ENCODE measurements at places on chromosomes 6 and 20.

DNA sequence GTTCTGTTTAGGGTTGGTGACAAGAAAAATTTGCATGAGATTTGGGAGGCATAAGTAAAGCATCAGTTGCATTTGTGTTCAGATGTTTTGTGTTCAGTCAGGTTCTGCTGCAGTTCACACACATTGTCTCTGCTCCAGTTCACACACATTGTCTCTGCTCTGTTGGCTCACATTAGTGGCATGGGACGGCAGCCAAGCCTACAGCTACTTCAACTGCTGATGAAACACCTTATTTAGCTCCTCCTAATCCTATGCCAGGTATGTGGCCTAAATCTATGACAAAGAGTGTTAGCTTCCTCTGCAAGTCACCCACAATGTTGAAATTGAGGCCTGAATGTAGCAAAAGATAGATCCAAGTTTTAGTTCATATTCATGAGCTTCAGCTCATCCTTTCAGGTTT lies 278.1 kb upstream of the SYNCRIP start:
- no peak for DNase-seq

- no peak for DNase-seq
Observed at GRCh38 chr6:136070815-136071214, 179.3 kb downstream of the MTFR2 start.

DNA sequence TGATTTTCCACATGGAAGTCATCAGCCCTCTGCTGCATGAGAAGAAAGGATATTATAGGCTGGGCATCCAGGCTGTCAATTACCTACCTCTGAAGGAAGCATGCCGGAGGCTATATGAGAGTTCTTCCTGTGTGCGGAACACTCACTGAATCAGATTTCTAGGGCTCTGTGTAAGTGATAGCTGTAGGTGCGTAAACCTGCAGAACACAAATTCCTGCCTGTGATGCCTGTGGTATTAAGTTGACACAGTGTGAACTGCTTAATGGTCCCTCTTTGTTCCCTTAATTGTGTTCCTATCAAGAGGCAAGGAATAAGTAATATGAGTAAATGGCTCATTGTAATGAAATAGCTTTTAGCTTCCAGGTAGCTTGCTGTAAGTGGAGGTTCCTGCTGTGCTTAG lies 103.3 kb downstream of the ANKS1A start:
- no peak for DNase-seq

- DNase-seq = no peak
Observed at GRCh38 chr6:16705081-16705993, 55.9 kb downstream of the ATXN1 start.

- DNase-seq = no peak
Observed at GRCh38 chr6:42777126-42777822, 4.6 kb upstream of the BICRAL start.

- DNase-seq = no peak
Observed at GRCh38 chr6:131277591-131277990, 142.3 kb downstream of the AKAP7 start.

GRCh38 chr6:125853168-125853567 lies 62.4 kb downstream of the NCOA7 start:
- no peak for DNase-seq

- DNase-seq = no peak
Observed at GRCh38 chr20:23111307-23111943, 25.3 kb upstream of the CD93 start.

GRCh38 chr6:102742028-102742427 lies 1348.5 kb downstream of the GRIK2 start:
- peak; percentile 95 for DNase-seq

DNA sequence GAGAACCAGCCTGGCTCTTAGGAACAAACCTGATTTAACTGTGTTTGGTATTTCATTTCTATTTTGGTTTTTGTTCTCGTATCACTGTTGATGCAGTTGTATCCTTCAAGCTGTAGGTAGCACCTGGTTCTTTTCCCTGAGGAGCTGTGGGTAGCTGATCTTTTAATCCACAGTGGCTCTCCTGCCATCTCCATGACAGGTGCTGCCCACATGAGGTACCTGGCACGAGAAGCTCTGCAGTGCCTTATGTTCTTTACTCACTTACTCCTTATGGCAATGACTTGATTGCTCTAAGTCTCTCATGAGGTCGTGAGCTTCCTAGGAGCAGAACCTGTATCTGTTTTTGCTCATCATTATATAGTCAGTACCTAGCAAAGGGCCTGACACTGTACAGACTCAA lies 74.3 kb upstream of the EMILIN3 start:
- DNase-seq = no peak

GRCh38 chr20:23092861-23093495 lies 6.9 kb upstream of the CD93 start:
- DNase-seq = no peak

DNA sequence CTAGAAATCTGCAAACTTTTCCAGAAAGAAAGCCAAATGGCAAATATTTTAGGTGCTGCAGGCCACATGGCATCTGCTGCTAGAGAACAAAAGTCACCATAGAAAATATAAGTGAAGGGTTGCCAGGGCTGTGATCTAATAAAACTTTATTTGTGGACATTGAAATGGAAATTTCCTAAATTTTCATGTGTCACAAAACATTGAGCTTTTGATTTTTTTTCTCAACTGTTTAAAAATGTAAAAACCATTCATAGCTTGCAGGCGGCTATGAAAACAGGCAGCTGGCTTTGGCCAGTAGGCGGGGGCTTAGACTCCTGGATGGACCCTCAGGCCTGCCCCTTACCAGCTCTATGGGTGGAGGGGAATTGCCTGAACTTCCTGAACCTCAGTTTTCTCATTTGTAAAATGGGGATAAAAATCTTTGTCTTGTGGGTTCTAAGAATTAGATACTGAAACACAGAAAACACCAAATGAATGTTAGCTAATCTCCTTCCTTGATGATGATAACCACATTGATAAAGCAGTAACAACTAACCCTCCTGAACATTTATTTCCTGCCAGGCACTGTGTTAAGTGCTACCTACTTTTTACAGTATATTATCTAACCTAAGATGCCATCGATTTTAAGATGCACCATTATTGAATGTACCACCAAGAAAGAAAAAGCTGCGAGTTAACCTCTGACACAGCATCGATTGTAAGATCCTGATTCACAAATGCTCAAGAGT lies 85.5 kb downstream of the SLC22A23 start:
- DNase-seq = peak; percentile 43

DNA sequence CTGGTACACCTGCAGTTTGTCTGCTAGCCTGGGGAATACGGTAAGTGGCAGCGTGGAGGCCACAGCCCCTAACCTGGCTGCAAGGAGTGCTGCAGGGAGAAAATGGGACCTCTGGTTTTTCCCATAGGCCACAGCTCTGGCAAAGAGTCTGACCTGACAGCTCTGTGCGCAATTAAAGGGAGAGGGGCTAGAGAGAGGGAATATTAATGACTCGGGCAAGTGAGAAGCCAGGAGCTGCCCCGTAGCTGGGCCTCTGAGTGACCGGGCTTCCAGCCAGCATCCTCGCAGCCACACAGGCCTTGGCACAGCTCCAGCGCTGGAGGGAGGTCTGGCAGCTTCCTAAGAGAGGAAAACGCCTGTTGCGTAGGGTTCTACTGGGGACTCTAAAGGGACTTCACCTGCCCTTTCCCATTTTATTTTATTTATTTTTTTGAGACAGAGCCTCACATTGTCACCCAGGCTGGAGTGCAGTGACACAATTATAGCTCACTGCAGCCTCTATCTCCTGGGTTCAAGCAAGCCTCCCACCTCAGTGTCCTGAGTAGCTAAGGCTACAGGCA lies 18.2 kb upstream of the OCSTAMP start:
- no peak for DNase-seq

DNA sequence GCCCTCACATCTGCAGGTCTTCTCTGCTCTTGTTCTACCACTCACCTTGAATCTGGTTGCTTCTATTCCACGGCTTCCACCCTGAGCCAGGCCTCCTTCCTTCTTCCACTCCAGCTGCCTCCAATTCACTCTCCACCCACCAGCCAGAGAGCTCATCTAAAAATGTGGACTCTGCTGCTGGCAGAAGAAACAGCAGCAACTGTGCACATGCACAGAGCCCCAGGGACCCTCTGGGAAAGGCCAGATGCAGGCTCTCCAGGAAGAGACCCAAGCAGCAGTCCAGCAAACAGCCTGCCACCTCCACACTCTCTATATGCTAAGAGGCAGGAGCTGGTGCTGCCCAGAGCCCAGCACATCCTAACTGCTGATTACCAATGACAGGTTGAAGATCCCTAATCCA lies 162.6 kb upstream of the TOP1 start:
- no peak for DNase-seq

- no peak for DNase-seq
Observed at GRCh38 chr6:61953851-61954250, 332.2 kb downstream of the KHDRBS2 start.

- DNase-seq = no peak
Observed at GRCh38 chr6:113599444-113599843, 257.7 kb upstream of the MARCKS start.

DNA sequence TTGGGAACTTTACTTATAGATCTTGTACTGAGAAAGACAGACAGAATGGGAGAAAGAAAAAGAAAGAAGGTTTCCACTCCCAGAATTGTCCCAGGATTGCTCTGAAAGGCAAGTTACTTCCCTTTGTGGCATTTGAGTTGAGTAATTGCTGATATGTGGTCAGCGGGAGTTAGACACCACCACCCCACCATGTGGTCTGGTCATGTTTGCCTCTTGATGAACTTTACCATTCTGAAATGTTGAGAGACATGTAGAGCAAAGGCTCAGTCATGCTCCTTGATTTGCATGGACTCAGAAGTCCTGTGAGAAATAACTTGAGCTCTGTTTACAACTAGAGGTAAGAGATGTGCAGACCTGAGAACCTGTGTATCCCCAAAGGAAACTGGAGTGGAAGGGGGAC lies 17.1 kb downstream of the TCF21 start:
- DNase-seq = no peak

GRCh38 chr6:71209206-71209605 lies 79.4 kb upstream of the OGFRL1 start:
- no peak for DNase-seq

DNA sequence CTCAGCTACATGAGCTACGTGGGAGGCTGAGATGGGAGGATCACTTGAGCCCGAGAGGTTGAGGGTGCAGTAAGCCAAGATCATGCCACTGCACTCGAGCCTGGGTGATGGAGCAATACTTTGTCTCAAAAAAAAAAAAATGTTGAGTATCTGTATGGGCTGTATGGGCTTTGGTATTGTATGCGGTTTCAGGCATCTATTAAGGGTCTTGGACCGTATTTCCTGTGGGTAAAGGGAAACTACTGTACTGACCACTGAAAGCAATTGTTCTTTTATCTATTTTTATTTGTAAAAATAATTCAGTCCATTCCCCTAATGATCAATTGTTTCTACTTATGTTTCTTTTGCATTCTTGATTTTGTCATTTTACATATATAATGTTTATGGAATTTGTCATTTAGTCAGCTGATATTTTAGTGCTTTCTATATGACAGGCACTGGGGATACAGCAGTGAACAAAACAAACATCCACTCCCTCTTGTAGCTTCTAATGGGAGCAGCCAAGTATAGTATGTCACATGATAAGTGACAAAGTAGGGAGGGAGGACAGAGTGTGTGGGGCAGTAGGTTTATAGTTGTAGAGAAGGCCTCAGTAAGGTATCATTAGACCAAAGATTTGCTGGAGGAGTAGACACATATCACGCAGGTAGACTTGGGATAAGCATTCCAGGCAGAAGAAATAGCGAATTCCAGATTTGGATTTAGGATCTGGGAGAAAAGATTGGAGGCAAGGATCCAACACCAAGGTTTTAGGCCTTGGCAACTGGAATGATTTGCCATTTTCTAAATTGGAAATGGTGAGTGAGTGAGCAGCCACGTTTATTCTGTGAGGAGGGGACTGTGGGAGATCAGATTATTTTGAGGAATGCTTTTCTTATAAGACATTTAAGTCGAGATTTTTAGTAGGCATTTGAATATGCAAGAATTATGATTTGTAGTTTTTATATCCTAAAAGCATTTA lies 6.0 kb downstream of the PCMT1 start:
- no peak for DNase-seq

DNA sequence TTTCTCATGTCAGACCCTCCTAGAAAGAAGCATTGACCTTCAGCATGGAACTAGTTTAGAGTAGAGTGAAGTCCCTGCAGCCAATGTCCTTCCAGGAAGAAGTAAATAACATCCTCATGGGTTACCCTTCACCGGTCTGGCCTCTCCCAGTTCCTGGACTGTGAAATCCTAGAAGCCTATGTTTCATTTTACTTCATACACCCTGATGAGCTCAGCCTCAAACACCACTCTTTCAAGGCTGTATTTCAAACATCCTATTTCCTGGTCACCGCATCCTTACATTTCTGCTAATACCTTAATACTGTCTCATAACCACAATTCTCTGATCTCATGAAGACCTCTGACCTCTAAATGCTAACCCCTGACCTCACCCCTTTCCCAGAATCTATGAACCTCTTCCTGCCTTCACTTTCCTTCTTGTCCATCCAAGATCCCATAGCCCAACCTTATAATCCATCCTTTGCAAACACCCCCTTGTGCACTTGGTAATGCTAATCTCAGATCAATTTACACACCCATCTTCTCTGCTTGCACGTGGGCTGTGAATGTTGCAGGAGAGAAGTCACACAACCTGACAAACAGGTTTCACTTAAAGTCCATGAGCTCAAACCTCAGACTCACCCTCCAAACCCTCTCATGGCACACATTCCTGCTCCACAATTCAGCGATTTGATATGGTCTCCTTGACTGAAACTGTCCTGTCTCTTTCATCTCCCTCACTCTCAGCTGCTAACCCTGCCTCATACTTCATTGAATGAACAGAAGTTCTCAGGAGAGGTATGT lies 30.2 kb downstream of the SLC2A10 start:
- DNase-seq = no peak
